ENCODE measurements at places on chromosomes 13 and 19.

DNA sequence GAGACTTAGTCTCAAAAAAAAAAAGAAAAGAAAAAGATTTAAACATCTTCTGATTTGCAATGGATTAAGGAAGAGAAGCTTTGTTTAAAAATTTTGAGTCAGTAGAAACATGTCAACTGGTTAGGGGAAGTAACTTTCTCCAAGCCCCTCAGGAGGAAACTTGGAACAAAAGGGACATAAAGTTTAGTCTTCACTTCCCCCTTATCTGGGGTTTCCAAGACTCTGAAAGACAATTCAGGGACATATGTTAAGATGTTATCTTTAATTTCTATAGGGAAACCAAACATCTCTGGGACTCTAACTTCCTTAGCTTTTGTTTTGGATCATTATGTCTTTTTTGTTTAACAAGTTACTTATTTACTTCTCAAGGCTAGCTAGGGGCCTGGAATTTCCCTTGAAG is 20.1 kb upstream of the MRI1 start:
- no peak for DNase-seq

DNA sequence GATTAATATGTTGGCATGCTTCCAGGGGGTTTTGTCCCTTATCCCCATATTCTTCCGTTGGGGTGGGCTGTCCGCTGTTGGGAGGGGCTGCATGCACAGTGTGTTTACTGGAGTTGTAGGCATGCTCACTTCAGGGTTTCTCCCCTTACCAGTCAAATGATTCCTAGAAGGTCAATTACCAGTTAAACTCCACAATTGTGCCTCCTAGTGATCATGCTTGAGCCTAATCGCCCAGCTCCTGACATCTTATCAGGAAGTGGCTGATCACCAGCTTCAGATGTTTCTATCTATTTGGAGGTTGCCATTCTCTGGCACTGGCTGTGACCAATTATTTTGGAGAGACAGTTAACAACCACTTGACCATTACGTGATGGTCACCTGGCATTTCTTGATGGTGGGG is 1090.0 kb downstream of the SLITRK5 start:
- DNase-seq, result peak; percentile 49

- DNase-seq, result no peak
Observed at GRCh38 chr13:40644838-40645604, 21.4 kb downstream of the FOXO1 start.

DNA sequence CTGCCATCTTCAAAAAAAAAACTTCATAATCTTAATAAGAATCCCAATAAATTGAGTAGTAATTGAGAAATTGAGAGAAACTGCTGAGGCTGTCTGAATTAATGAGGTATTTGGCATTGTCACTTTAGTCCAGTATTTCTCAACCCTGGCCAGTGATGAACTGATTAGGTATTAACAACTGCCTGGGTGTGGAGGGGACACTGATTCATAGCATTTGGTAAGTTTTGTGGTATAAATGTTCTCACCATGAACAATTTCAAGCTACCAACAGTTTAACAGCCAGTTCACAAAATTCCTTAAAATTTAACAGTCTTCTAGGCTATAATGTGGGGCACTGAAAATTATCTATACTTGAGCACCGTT is 18.3 kb downstream of the GPC6 start:
- no peak for DNase-seq

GRCh38 chr13:41812851-41813250 is 148.1 kb downstream of the VWA8 start:
- peak; percentile 45 for DNase-seq

DNA sequence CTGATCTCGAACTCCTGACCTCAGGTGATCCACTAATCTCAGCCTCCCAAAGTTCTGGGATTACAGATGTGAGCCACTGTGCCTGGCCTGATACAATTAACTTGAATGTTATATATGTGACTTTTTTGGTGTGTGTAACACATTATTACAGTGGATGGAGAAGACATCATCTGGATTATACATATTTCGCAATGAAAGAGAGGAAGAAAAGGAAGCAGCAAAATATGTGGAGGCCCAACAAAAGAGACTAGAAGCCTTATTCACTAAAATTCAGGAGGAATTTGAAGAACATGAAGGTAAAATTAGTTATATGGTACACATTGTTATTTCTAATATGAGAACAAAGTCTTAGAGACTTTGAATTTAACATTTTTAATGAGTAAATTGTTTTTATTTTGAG is 55.5 kb downstream of the BRCA2 start:
- DNase-seq, result no peak

DNA sequence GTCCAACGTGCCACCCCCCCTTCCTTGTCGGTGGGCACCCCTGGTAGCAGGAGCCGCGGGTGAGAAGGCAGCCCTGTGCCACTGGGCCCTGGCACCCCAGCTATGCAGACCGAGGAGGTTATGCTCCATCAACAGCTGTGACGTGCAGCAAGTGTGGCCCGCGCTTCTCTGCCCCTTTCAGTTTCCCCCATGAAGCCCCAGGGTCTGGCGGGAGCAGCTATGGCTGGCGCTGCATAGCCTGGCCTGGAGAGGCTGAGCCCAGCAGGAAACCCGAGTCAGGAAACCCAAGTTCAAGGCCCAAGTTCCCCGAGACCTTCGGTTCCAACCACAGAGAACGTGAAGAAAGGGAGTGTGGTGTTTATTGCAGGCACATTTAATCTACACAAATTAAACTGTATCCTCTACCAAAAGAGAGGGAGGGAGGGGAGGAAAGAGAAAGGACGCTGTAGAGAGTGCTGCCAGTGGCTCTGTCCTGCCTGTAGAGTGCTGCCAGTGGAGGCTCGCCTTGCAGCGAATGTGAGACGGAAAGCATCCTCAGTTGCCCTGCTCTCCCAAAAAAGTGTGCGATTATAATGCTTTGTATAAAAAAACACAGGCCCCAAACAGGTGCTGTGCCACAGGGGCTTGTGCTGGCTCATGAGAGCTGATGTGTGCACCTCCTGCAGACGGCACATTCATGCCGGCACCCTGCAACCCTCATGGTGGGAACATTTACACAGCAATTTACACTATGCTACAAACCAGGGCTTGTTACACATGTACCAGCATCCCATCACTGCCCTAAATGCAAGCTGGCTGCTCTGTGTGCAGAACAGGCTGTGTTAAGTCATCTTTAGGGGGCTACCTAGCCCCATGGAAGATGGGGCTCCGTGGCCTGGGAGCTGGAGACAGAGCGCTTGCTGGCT is 16.3 kb downstream of the POP4 start:
- DNase-seq, result no peak

GRCh38 chr13:20547479-20547908 is 19.5 kb upstream of the IFT88 start:
- DNase-seq, result no peak

DNA sequence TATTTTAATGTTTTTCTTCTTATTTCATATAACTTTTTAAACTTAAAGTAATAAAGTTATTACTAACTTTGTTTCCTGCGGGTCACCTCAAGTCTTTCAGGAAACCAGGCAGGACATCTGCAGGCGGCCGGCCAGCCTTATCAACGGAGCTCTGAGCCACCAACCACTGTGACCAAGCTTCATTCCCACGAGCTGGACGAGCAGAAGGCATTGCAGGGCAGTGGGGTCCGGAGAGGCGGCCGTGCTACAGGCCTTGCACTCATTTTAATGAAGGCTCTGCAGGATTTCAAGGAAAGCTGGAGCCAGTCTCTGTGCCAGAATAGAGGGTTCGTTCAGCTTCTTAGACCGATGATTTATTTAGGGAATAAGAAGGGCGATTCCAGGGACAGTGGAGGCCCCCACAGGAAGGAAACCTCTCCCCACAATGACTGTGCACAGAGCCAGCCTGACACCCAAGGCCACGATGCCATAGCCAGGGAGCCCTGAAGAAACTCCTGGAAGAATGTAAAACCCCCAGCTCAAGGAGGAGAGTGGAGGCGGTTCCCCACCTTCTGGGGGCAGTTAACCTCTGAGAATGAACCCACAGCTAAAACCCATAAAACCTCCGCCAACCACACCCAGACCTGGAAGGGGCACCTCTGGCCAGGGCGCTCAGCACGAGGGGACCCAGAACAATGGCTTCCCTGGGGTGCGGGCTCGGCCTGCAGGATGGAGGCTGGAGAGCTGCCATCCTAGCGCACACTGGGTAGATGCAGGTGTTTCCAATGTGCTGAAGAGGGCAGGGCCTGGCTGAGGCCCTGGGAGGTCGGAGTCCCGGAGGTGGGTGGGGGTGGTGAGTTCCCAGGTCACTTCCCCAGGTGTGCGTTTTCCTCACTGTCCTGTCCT is 75.0 kb downstream of the RASA3 start:
- no peak for DNase-seq

DNA sequence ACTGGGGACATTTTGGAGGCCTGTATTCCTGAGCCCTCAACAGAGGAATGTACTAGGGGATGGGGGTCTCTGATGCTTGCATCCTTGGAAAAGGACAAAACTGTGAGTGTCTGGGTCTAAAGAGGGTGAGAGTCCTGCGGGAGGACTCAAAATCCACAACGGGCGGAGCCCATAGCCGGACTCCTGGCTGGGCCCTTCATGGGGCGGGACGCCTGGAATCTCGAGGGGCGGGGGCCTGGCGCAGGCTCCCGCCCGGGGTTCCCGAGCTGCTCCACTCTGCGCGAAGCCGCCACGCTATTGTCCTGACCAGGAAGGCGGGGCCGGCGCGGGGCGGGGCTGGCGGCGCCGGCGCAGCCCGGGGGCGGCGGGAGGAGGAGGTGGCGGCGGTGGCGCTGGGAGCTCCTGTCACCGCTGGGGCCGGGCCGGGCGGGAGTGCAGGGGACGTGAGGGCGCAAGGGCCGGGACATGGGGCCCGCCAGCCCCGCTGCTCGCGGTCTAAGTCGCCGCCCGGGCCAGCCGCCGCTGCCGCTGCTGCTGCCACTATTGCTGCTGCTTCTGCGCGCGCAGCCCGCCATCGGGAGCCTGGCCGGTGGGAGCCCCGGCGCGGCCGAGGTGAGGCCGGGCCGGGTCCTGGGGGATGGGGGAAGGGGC is at the start of gene APLP1:
Gene APLP1 (plus strand): TSS at position 403 of the 651 bp plus-strand sequence. CDS start 63 bp downstream, at position 466.
- DNase-seq, result peak; percentile 78

GRCh38 chr13:45231722-45232121 is 30.9 kb upstream of the KCTD4 start:
- no peak for DNase-seq

DNA sequence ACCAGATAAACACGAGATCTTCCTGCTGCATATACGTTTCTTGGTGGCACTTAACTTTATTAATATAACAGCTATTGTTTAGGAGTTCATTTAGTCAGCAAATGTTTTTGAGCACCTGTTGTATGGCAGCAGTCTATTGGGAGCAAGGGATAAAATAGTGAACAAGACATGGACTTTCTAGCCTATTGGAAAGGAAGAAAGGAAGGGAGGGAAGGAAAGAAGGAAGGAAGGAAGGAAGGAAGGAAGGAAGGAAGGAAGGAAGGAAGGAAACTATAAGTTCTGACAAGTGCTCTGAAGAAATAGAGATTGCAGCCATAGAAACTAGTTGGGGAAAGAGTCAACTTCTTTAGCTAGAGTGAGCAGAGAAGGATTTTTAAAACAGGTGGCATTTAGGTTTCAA is 149.1 kb upstream of the STARD13 start:
- DNase-seq, result no peak

DNA sequence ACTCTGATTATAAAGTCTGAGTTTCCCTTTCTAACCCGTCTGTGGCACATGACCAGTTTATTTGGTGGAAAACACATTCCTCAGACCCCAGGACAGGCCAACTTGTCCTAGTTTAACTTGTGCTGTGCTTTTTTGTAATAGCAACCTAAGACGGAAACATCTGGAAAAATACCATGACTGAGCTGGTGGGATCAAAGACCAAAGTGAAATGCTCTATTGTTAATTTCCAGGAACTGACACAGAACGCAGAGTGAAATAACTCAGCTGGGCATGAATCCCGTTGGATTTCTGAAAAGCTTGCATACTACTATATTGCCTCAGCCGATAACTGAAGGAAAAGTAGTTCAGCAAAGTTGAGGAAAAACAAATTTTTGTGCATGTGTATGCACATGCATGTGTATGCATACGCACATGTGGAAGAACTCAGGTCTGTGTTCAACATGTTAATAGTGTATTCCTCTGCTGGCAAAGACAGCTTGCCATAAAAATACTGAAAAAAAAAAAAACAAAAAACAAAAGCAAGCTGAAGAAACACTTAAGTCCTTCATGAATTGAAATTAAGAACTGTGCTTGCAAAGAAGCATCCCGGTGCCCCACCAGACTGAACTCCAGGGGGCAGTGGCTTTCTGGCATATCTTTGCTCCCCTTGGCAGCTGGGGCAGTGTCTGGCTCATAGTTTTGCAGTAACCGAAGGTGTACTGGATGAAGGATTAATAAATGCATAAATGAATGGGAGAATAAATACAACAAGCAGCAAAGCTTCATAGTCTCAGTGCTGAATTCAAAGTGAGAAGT is 187.8 kb downstream of the LHFPL6 start:
- DNase-seq, result peak; percentile 70

GRCh38 chr13:27388241-27388640 is 36.2 kb upstream of the GTF3A start:
- no peak for DNase-seq

- DNase-seq, result no peak
Observed at GRCh38 chr13:77786695-77787287, 89.3 kb downstream of the SLAIN1 start.

- DNase-seq, result no peak
Observed at GRCh38 chr19:4598712-4599111, 39.2 kb upstream of the SEMA6B start.

DNA sequence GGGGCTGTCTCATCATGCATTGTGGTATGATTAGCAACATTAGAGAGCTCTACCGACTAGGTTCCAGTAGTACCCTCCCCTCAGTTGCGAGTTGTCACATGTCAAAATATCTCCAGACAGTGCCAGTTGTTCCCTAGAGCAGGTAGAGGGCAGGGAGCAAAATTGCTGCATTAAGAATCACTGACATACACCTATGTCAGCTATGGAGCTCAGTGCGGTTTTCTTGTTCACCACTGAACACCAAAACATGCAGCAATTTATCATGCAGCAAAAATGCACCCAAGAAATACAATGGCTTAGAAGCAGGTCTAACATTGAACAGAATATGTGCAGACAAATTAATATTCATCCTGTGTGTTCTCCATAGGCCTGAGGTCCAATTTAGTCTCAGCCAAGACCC is 186.9 kb upstream of the STARD13 start:
- no peak for DNase-seq

DNA sequence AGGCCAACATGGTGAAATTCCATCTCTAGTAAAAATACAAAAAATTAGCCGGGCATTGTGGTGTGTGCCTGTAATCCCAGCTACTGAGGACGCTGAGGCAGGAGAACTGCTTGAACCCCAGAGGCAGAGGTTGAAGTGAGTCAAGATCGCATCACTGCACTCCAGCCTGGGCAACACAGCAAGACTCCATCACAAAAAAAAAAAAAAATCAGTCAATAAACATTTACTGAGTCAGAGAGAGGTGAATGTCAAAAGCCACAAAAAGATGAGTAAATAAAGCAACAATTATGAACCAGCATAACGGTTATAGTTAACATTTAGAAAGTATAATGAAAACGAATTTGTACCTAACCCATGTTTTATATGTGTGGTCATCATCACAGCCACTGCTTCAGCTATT is 23.1 kb downstream of the PSPC1 start:
- DNase-seq, result no peak

- no peak for DNase-seq
Observed at GRCh38 chr13:57734306-57734705, 102.8 kb downstream of the PCDH17 start.

- peak; percentile 81 for DNase-seq
Observed at GRCh38 chr19:2491130-2491801, 15.3 kb downstream of the GADD45B start.

- no peak for DNase-seq
Observed at GRCh38 chr19:57664269-57665127, 4.2 kb upstream of the ZSCAN4 start.

GRCh38 chr19:30310602-30311263 is 61.5 kb upstream of the ZNF536 start:
- no peak for DNase-seq

- DNase-seq, result no peak
Observed at GRCh38 chr13:44748439-44748838, 172.3 kb upstream of the TSC22D1 start.

Data from Karpas-422 (cell line).